ENCODE measurements at places on chromosomes 7 and 10. TPM values are rescaled to one million over a fixed set of nuclear protein-coding genes. Genes with fewer than 3 reads are reported as not detected.

The ENO4 gene
- 0.18 TPM for polyA plus RNA-seq

The MUC12 gene
- 0.95 TPM for polyA plus RNA-seq

GRCh38 chr7:43876241-43876640 lies 6.9 kb upstream of the MRPS24 start:
- DNase-seq = no peak

- DNase-seq = no peak
Measured at GRCh38 chr10:3835770-3836169, 50.8 kb upstream of the KLF6 start.

- DNase-seq = no peak
Measured at GRCh38 chr10:18100669-18101068, 39.6 kb upstream of the CACNB2 start.

- DNase-seq = peak; percentile 93
Measured at GRCh38 chr10:74917481-74918077, 91.2 kb downstream of the KAT6B start.

The CFTR gene
- polyA plus RNA-seq = 0.01 TPM

DNA sequence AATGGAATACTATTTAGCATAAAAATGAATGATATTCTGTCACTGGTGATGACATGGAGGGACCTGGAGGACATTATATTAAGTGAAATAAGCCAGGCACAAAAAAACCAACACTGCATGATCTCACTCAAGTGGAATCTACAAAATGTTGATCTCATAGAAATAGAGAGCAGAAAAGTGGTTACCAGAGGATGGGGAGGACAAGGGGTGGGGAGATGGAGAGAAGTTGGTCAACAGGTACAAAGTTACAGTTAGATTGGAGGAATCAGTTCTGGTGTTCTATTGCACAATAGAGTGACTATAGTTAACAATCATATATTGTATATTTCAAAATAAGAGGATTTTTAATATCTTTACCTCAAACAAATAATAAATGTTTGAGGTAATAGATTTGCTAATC lies 24.7 kb upstream of the SLC18A3 start:
- DNase-seq = peak; percentile 42

DNA sequence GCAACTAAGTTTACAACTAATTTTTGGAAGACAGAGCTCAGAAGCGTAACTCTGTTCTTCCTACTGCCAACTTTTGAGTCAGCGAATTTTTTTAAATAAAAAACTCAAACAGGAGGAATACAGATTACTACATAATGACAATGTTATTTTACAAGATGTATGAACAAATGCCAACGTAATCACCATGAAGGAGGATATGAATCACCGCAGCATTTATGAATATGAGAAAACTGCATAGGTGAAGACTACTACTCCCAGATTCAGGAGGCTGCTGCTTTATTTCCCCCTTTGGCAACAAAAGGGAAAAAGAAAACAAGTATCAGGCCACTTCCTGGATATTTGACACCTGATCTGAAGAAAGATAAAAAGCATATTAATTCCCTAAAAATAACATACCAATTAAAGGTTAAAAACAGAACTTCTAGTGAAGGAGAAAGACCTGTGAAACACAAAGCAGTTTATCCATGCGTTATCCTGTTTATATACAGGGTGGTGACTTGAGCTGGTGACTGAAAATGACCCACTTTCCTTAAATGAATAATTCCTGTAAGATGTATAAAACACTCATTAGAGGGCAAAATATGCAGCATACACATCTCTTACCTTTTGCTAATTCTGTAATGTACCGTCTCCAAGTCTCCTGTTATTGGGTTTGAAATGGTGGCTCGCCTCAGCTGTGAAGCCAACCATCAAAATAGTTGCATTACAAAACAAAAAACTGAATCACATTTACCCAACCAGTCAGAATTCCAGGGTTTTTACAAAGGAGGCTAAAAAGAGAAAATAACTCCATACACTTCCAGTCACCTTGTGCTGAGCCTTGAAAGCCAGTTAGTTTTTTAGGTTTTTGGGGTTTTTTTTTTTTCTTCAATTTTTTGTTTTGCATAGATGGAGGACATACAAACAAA lies 52.0 kb downstream of the P4HA1 start:
- peak; percentile 90 for DNase-seq

DNA sequence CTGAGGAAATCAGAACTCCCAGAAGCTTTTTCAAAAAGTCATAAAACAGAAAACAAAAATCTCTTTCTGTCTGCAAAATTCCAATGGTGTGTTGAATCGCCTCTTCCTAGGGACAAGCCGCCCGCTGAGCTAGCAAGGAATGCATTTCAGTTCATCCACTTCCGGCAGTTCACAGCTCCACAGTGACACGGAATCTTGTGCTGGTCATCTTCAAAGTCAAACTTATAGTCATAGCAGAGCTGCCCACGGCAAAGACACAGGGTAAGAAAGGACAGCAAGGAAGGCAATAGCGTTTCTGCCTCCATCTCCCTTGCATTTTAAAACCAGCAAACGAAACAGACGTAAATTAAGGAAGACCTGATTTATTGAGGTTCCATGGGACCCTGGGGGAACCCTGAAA lies 111.2 kb downstream of the GALNT11 start:
- DNase-seq = peak; percentile 72

The SLC26A3 gene
- polyA plus RNA-seq = not detected
